Activated T-cell treated with anti-CD3 and anti-CD28 coated beads, Interleukin-2, amount 50 U/mL, for 48 hours (primary cell): ENCODE measurements at places on chromosomes 11 and 22.

- no peak for DNase-seq
These were observed 4.7 kb downstream of the GUCD1 start for GRCh38 chr22:24550028-24550901.

DNA sequence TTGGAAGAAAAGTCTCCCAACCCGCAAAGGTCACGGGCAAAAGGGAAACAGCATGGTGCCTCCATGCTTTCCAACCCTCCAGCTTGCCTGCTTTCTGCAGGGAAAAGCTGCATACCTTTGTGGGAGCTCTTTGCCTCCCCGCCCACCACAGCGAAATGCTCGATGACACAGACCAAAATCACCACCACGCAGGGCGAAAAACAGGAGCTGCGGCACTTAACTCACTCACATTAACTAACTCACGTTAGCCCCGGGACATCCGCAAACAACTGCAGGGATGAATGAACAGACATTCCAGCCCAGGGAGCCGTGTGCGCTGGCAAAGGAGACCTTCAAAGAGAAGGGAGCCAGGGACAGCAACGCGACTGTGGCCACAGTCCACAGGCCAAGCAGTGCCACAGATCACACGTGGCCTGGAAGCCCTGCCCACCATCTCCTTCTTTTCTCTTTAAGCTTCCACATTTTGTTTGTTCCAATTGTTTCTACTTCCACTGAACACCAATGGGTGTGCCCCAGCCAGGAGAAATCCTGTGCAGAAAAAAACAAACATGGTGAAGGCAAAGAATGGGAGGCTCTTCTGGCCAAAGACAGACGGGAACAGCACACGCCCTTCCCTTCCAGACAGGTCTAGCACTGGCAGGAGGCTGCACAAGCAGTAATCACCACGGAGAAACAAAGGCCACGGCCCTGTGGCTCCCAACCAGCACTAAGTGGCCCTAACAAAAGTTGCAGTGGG, 39.3 kb downstream of the DUSP8 start:
- no peak for DNase-seq

- DNase-seq: no peak
These were observed 451.3 kb upstream of the B3GAT1 start for GRCh38 chr11:134863294-134863693.

DNA sequence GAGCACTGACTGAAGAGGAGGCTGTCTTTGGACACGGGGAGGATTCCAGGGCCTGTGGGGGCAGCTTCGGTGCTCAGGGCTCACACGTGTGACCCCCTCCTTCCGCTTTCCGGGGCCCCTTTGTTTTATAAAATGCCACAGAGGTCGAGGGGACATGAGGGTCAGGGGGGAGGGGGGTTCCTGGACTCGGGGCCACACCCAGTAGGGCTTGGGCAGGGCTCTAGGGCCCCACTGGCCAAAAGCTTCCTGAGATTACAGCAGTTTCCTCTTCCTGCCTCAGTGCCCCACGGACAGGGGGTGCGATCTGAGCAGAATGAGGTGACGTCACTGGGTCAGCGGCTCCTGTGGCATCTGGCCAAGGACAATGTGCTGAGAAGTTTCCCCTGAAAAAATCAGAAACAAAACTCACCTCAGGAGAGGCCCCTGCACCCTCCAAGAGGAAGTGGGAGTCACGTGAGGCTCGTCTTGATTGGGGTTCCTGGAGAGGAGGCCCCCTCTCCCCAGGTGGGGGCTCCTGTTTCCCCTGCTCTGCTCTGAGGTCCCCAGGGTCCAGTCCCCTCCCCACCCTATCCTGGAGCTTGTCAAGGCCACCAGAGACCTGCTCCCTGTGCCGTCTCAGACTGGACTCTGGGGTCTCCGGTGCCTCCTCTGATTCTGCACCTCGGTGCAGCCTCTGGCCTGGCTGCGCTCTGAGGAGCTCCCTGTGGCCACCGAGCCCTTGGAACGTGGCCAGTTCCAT, 6.4 kb upstream of the IFITM3 start:
- peak; percentile 75 for DNase-seq

- DNase-seq: no peak
These were observed 155.8 kb downstream of the KIRREL3 start for GRCh38 chr11:126844789-126845188.

DNA sequence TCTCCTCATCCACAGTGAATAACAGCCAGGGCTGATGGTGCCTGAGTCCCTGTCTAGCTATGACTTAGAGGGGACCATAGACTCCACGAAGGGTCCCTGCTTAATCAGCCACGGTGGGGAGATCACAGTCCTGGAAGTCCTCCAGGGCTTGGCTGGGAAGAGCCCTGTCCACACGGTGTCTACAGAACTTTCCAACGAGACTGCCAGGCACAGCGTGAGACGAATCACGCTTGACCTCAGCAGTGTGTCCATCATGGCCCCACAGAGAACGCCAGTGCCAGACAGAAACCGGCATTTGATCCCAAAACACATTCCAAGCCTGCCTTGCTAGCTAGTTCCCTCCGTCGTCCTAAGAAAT, 143.4 kb downstream of the CRYBB2 start:
- DNase-seq: no peak

GRCh38 chr11:57475671-57476046, 15.3 kb downstream of the RTN4RL2 start:
- no peak for DNase-seq

DNA sequence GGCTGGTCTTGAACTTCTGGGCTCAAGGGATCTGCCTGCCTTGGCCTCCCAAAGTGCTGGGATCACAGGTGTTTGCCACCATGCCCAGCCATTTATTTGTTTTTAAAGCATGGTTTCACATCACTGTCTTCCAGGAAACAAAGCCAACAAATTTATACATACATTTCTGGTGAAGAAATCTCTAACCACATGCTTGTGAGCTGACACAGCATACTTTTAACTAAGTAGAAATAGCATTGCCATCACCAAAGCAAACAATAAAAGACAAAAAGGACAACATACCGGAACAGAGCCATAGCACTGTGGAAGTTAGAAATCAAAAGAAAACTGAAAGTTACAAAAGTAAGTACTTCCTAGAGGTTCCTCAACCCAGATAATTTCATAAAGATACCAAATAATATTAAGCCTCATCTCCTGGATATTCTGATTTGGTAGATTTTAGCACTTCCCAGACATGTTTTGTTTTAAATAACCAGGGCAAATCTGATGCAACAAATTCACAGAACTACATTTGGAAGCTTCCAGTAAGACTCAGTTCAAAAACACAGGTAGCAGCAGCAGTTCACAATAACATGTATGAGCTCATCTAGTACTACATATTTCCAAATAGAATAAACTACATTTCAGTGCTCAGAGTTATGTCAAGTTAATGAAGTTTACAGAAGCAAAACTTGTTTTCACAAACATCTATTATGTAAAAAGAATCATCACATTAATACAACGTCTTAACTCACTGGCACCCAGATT, 70.6 kb downstream of the RRAS2 start:
- no peak for DNase-seq

DNA sequence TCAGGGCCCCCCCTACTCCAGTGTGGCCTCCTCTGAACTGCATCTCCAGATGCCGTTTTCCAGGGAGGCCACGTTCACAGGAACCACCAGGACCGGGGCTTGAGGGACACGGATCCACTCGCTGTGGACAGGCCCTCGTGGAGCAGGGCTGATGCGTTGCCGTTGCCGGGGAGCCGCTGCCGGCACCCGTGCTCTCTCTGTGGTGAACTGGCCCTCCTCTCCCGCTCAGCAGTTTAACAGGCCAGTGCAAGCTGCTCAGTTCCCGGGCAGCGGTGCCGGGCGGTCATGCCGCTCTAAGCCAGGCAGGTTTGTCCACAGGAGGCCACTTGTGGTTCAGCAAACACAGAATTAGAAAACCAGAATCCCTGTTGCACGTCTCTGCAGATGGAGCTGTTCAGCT, 301.6 kb downstream of the TBC1D22A start:
- no peak for DNase-seq

- no peak for DNase-seq
These were observed 69.3 kb downstream of the RAB38 start for GRCh38 chr11:88105951-88106350.

DNA sequence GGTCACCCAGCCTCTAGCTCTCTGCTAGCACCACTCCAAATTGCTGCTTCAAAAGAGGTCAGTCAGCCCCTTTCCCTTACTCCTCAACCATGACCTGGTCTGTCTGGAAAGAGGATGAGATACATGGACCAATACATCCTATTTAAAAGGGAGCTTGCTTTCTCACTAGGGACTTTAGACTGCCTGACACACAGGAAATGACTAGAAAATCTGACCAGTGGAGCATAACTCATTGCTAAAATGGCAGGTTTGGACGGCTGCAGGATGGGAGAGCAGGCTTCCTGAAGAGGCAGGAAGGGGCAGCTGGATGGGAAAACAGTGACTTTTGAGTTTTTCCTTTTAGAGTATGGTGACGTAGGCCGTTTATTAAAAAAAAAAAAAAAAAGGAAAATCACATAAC, 25.3 kb downstream of the STIM1 start:
- no peak for DNase-seq

- DNase-seq: no peak
These were observed 41.2 kb downstream of the NXPE2 start for GRCh38 chr11:114719562-114719961.

DNA sequence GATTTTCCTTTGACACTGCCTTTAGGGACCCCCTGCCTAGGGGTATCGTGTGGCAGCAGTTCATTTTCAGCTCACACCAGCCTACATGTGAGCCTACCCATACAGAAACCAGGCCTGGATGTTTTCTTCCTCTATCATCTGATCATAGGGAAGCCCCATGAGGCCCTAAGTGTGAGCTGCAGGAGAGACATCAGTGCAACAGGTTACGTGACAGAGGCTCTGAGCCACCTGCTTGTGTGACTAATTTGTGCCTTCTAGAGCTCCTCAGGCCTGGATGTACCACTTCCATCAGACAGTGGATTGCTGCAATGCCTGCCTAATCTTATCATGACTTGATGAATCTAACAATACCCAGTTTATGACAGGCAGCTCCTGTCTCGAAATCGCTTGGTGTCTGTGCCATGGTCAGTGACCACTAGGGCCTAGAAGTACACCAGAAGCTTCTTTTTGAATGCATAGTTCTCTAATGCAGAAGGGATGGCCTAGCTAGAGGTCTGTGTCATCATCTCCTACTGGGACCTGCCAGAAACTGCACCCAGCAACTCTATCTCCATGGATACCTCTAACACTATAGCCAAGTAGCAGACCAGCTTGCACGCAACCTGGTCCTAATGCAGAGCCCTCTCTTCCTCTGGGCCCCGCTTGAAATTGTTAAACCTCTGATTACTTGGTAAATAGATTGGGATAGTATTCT, 109.7 kb upstream of the CLPB start:
- DNase-seq: no peak

DNA sequence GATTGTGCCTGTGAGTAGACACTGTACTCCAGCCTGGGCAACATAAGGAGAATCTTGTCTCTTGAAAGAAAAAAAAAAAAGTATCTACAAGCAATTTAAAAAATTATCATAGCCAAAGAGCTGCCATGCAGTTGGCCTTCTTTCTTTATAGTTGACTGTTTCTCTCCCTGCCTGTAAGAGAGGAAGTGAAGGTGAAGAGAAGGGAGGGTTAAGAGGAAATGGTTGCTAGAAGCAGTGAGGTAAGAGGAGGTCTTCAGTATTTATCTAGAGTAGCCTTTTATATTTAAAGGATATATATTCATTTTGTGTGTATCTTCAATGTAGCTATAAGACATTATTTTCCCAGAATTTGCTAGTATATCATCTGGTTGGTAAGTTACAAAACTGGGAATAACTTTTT, 217.9 kb downstream of the TMEM135 start:
- DNase-seq: no peak

- DNase-seq: no peak
These were observed 257.7 kb upstream of the NARS2 start for GRCh38 chr11:78832226-78832947.

DNA sequence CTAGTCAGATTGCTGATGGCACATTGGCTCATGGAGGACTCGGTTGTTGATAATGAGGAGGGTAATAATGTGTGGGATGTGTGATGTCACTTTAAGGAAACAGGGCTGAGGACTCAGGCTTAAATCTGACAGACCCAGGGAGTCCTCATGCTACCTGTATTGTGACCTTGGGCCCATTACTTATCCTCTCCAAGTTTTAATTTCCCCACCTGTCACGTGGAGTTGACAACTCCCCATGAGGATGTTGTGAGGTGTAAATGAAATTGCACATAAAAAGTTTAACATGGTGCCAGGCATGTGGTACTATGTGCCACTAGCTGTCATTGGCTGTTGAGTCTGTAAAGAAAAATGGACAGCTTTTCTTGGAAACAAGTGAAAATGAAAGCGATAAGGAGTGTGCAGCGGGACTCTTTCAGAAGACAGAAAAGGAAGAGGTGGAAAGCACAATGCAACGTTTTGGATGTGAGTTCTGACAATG, 15.3 kb downstream of the IL10RA start:
- DNase-seq: peak; percentile 50

- DNase-seq: peak; percentile 92
These were observed 16.5 kb upstream of the PRR5 start for GRCh38 chr22:44685384-44686056.

DNA sequence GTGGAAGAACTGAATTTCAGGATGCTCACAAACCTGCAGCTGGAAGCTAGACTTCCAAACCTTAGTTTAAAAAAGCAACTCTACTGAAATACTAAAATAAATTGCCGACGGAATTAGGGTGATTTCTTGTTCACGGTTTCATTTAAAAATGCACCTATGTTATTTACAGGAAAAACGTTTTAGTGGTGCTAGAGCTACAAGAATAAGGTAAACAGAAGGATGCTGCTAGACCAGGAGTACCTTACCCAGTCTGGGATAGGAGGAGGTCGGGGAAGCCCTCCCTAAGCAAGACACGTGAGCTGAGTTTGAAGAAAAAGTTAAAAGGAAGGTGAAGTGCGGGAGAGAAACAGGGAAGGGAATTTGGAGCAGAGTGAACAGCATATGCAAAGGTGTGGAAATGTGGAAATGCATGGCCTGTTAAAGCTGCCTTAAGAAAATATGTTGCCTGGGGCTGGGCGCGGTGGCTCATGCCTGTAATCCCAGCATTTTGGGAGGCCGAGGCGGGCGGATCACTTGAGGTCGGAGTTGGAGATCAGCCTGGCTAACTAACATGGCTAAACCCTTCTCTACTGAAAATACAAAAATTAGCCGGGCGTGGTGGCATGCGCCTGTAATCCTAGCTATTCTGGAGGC, 1.4 kb upstream of the FTH1 start:
- DNase-seq: no peak

GRCh38 chr11:64233913-64234586, at the start of gene VEGFB:
Gene VEGFB, plus strand, starts transcription at chr11:64234584. Its CDS starts 250 bp downstream, at chr11:64234834.
- DNase-seq: peak; percentile 74

DNA sequence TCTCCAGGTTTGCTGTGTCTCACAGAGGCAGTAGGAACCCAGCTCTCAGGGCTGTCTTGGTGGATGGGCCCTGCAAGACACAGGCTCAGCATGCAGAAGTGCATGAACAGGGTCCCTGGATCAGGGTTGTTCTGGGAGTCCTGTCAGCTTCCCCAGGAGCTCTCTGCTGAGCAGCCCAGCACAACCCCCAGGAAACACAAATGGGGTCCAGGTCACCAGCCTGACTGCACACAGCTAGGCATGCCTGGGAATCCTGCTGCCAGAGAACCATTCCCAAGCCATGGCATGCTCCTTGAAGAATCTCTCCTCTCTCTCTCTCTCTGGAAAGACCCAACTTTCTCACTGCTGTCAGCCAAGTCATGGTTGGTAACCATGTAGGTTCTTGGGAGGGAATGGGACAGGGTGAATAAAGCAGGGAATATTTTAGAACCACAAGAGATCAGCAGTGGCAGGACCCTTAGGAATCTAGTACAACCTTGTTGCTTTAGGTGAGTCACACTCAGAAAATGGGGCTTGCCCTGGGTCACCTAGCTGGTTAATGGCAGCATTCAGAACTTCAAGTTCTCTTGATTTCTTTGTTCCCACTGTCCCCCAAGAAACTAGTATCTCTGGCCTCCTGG, 21.4 kb downstream of the TUB start:
- no peak for DNase-seq

GRCh38 chr22:25219948-25220442, 556 bp downstream of the CRYBB2 start:
- no peak for DNase-seq
